HFF-Myc (cell line): ENCODE measurements at places on chromosomes 5 and 9.

- DNase-seq = no peak
Measured at GRCh38 chr9:129282272-129282671, 104.2 kb upstream of the IER5L start.

GRCh38 chr5:143812085-143812705 is at the start of gene HMHB1:
Gene HMHB1, plus strand, starts transcription at chr5:143812161.
- DNase-seq = no peak

DNA sequence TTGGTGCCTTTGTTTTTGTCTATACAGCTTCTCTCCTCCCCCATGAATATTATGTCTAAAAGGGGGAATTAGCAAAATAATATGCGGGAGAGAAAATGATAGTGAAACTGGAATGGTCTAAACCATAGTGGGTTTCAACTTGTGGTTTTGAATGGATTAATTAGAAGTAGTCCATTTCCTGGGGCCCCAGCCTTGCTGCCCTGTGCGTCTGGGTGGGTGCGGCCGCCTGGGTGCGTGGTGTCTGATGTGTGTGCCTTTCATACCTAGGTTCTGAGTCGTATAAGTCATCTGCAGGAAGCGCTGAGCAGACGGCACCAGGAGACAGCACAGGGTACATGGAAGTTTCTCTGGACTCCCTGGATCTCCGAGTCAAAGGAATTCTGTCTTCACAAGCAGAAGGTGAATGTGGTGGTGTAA is 120.0 kb upstream of the CACNA1B start:
- DNase-seq = peak; percentile 26

DNA sequence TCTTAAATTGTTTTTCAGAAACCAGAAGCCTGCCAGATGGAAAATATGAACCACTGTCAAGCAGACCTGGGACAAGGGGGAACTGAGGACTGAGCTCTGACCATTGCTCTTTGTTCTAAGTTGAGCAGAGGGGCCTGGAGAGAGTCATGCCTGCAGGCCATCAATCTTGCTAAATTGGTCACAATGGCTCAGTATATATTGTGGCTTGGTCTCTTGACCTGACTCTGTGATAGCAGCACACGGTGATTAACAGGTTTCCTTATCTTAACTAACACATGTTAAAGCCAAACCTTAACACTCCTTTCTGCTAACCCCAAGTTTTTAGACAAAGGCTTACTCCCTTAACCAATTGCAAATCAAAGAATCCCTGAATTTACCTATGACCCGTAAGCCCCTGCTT is 1281.2 kb upstream of the NUDT12 start:
- no peak for DNase-seq

DNA sequence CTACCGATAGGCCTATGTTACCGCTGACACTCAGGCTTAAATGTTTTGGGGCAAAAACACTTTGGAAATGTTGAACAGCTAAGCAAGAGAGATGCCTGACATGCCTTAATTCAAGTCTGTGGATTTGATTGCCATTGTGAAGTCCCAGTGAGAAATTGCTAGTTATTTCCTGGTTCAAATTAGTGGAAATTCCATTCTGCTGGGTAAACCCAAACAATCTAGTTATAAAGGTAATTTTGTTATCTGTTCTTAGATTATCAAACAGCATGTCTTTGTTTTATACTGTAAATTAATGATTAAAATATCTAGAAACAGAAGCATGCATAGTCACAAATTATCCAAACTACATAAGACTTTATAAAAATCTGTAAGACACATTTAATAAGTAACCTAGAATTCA is 96.6 kb downstream of the PJA2 start:
- no peak for DNase-seq

GRCh38 chr5:139276426-139276825 is 17.1 kb upstream of the MATR3 start:
- no peak for DNase-seq

DNA sequence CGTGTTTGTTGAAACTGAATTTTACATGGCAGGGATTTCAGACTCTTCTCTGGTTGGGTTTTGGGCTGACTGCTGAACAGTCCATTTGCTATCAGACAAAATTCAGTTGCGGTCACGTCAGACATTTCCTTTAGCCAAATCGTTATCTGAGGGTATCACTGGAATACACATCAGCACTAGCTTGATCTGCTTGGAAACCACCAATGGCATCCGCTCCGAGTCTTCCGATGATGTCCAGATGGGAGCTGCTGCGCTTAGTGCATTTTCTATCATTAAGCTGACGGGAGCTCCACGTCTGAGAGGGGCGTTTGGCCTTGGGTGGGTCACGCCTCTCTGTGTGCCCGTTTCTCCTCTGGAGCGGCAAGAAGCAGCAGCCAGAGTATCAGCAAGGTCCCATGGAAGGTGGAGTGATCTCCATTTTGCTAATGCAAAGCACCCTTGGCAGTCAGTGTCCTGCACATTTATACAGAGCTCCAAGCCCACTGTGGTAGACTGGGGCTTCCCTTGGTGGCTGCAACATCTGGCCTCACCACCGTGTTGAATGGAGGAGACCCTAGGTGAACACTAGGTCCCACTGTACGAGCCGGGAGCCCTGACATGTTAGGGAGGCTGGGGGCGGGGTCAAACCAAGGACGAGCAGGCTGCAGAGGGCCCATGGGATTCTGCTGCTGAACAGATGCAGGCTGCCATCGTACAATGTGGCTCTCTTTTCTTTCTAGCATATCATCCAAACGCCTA is 134.6 kb upstream of the PHYKPL start:
- DNase-seq = no peak

- no peak for DNase-seq
Measured at GRCh38 chr5:43357067-43357466, 43.9 kb upstream of the HMGCS1 start.

DNA sequence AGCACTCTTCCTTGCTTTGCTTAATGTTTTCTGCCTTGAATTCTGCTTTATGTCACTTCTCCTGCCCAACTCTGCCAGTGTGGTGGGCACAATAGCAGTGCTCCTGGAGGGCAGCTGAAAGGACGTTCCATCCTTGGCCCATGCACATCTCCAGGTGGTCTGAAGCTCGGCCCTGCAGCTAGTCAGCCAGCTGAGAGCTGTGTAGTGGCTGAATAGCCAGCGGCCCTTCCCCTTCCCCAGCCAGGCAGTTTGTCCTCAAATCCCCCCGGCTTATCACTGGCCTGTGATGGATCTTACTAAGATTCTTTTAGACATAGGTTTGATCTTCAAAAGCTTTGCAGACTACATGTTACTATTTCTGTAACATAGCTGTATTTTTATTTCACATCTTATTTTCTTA is 42.7 kb upstream of the ANGPTL2 start:
- DNase-seq = no peak

GRCh38 chr9:121685795-121686377 is 34.5 kb downstream of the DAB2IP start:
- DNase-seq = no peak

DNA sequence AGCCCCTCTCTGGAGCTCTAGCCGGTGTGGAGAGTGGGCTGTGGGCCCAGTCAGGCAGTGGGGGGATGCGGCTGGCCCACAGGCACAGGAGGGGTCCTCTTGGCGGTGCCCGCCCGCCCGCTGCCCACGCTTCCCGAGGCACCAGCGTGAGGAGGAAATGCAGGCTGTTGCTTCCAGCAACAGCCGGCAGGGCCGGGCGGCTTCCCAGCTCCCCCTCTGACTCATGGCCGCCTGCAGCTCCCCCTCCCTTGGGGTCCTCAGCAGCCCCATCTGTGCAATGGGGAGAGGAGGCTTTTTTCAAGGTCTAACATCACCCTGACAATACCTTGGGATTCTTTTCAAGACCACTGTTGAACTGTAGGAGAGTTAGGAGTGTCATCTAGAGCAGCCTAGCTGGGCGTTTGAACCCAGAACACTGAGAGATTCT is 10.4 kb downstream of the CXXC5 start:
- DNase-seq = no peak

GRCh38 chr5:40381676-40382363 is 297.9 kb upstream of the PTGER4 start:
- DNase-seq = peak; percentile 11

DNA sequence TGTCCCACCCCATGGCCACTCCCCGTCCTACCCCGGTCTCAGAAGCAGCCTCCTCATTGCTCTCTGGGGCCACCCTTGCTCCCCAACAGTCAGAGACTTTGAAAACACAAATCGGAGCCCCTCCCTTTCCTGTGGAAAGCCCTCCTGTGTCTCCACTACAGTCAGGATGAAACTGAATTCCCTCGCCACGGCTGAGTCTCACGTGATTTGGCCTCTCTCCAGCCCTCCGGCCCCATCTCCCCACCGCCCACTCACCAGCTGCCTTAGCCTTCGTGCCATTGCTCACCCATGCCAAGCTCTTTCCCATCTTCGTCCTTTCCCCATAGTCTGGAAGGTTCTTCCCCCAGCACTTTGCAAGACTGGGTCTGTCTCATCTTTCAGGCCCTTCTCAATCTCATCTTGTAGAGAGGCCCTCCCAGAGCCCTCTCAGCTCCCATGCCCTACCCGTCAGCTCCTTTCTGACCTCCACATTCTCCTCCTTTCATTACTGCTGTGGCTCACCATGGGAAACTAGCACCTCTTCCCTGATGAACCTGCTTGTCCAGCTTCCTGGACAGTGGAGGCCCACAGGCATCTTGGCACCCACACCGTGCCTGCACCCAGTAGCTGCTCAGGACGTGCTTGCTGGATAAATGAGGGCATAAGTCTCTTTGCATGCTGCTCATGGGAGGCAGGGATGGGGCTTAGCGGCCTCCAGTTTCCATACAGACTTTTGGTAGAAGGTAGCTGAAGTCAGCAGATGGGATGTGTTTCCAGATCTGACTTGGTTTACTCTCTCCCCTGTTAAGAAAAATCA is 126.4 kb upstream of the COL5A1 start:
- no peak for DNase-seq

- DNase-seq = peak; percentile 78
Measured at GRCh38 chr9:127244609-127245601, 19.7 kb upstream of the GARNL3 start.

DNA sequence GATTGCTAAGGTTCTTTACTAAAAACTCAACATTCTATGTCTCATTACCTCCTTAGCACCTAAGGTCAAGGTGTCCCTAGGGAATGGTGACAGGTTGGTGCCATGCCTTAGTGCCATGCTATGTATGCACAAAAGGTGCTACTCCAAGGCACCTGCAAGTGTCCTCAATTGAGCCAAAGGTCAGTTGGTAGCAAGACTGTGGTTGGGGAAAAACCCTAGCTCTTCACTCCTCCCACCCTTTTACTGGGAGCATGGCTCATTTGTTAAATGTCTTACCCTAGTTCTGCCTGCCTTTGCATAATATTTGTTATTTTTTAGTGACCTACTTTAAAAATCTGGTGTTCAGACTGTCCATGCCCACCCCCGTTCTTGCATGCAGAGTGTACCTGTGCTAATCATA is 17.0 kb downstream of the ACO1 start:
- DNase-seq = no peak

GRCh38 chr5:122880749-122881148 is 35.3 kb downstream of the SNX24 start:
- no peak for DNase-seq

- DNase-seq = no peak
Measured at GRCh38 chr5:123098767-123099513, 9.9 kb downstream of the PRDM6 start.

GRCh38 chr5:139149477-139150199 is 48.5 kb downstream of the SIL1 start:
- no peak for DNase-seq

- DNase-seq = no peak
Measured at GRCh38 chr5:565782-566440, 41.7 kb upstream of the SLC9A3 start.

GRCh38 chr5:142107036-142107735 is 1.4 kb upstream of the NDFIP1 start:
- DNase-seq = no peak

DNA sequence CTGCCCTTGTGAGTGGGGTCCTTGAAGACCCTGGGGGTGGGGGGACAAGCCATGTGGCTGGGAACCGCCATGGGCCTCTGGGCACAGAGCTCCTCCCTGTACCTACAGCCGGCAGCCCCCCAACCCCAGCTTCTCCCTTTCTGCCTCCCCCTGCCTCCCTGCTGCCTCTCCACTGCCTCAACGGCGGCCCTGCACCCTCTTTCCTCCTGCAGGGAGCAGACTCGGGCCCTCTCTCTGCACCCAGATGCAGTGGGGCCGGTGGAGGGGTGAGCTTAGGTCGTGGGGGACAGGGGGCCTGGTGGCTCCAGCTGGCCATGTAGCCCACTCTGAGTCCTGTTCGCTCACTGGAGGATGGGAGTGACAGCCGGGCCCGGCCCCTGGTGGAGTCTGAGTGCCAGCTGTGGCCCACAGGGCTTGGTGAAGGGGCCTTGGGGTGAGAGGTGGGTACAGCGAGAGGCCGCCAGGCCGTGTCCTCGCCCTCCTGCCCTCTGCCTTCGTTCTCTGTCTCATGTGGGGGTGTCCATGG is 139.3 kb upstream of the COL5A1 start:
- DNase-seq = no peak

GRCh38 chr9:38311382-38312270 is 80.9 kb upstream of the ALDH1B1 start:
- DNase-seq = no peak

GRCh38 chr9:124726886-124727285 is 44.2 kb downstream of the NR6A1 start:
- DNase-seq = no peak

GRCh38 chr5:172088801-172089200 is 82.4 kb upstream of the FBXW11 start:
- DNase-seq = no peak

- peak; percentile 11 for DNase-seq
Measured at GRCh38 chr5:109454731-109455505, 45.1 kb upstream of the PJA2 start.

DNA sequence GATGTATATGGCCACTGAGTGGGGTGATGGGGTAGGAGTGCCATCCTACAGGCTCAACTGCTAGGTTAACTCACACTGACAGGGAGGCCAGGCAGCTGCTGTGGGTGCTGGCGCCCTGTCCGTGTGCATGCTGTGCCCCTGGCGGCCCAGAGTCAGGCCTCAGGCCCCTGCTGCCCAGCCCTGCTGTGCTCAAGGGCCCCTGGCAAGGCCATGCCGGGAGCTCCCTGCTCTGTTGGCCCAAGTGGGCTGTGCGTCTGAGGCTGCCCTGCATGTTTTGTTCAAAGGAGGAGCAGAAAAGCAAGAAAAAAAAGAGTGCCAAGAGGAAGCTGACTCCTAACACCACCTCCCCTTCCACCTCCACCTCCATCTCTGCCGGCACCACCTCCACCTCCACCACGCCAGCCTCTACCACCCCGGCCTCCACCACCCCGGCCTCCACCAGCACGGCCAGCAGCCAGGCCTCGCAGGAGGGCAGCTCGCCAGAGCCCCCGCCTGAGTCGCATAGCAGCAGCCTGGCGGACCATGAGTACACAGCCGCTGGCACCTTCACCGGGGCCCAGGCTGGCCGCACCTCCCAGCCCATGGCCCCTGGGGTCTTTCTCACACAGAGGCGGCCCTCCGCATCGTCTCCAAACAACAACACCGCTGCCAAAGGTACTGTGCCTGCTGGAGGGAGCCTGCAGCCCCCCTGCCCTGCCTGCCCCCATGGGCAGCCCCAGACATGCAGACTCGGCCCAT is 100.1 kb downstream of the PHF2 start:
- DNase-seq = no peak

GRCh38 chr9:26053954-26054353 is 375.7 kb upstream of the TUSC1 start:
- DNase-seq = no peak

GRCh38 chr5:140966293-140967225 is at the start of gene PCDHAC2:
Gene PCDHAC2, plus strand, starts transcription at chr5:140966476. Its CDS starts 291 bp downstream, at chr5:140966767.
- DNase-seq = no peak

GRCh38 chr5:82662340-82662739 is 384.2 kb upstream of the RPS23 start:
- no peak for DNase-seq
